ENCODE measurements at places on chromosomes 1 and 21.

DNA sequence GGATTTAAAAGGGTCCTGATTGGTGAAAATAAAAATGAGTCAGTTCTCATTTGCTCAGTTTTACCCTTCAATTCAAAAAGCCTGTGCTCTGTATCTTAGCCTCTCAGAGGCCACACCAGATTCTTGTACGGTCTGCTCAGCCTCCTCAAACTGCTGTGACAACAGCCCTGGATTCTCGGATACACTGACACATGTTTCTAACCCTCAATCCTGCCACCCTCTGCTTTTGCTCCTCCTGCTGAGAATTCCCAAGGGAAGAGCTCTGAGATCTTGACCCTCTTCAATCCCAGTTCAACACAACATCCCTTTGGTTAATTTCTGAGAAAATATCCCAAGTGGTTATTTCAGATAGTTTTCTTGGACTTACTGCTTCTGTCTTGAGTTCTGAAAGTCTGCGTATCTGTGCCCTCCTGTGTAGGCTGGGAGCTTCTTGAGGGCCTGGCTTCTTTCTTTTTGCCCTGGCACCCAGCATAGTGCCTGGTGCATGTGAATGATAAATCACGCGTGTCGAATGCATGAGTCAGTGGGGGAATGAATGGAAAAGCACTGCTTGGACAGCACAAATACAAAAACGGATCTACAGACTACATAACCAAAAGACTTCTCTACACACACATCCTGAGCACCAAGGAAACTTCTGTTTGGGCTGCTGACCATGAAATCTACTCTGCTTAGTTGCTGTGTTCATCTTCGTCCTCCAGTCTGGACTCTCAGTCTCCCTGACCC, 24.5 kb downstream of the IRF2BP2 start:
- no peak for DNase-seq

GRCh38 chr1:21307663-21308305, 17.5 kb upstream of the ECE1 start:
- DNase-seq, result no peak

DNA sequence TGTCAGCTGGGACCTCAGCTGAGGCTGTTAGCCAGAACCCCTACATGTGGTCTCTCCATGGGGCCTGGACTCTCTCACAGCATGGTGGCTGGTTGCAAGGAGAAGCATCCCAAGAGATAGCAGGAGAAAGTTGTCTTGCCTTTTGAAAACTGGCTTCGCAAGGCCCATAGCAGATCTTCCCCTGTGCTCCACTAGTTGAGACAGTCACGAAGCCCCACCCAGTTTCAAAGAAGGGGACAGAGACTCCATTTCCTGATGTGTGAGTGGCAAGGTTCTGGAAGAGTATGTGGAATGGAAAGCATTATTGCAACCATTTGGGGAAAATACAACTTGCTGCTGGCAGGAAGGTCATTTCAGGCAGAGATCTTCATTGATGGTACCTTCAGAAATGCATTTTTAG, 7.5 kb upstream of the CSRP1 start:
- no peak for DNase-seq

DNA sequence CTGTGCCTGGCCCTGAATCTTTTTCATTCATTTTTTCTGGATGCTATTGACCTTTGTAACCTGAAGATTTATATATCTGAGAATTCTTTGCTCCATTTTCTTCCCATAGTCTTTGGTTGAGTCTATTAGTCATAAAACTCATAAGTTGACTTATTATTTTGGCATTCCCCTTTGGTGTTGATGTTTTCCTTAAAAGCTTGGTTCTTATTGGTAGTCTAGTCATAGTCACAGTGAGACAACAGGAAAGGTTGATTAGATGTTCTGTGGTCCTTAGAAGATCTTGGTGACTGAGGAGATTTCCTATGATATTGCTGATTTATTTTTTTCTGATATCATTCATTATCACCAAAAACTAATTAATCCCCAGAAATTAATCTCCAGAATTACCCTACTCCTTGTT, 86.2 kb downstream of the PTPRC start:
- DNase-seq, result no peak

DNA sequence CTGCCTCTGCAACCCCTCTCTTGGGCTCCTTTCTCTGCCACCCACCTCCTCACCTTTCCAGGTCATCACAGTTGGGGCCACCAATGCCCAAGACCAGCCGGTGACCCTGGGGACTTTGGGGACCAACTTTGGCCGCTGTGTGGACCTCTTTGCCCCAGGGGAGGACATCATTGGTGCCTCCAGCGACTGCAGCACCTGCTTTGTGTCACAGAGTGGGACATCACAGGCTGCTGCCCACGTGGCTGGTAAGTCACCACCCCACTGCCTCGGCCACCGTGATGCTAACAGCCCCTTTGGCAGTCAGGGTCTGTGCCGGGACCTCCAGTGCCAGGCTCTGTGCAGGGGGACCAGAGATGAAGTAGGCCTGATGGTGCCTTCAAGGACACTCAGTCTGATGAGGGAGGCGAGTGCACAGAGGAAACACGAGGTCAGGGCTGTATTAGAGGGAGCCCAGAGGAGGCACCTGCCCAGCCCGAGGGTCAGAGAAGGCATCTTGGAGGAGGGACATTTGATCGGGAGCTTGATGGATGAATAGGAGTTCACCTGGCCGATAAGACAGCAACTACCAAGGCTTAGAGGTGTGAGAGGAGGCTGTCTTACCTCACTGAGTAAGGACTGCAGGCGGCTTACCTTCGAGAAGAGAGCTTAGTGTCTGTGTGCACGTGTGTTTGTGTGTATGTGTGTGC, 18.1 kb downstream of the PCSK9 start:
- no peak for DNase-seq

DNA sequence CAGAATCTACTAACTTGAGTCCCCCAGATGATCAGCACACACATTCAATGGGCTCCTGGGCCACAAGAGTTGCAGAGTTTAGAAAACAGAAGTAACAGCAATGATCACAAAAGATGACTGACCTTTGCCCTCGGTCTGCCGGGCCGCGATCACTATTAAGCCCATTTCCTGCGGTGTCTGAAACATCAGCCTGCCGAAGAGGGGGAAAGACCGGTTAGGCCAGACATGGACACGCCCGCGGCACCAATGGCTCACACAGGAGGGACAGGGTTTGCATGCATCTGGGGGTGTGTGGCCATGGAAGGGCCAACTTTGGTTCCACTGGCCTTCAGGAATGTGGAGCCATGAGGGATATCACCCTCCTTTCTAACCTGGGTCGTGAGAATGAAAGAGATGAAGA, 68.2 kb downstream of the SIM2 start:
- DNase-seq, result no peak

DNA sequence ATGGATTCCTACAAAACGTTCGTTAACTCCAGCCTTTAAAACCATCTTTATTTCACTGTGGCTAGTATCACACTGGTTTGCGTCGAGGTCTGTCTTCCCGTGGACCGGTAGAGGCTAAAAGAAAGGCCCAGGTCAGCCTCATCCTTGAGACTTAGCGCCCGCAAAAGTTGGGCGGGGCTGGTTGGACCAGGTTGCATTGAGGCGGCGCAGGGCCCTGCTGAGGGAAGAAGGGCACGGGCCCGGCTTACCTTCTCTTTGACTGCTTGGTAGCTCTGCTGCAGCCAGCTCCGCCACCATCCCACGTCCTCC, 455 bp downstream of the BSDC1 start:
- no peak for DNase-seq

DNA sequence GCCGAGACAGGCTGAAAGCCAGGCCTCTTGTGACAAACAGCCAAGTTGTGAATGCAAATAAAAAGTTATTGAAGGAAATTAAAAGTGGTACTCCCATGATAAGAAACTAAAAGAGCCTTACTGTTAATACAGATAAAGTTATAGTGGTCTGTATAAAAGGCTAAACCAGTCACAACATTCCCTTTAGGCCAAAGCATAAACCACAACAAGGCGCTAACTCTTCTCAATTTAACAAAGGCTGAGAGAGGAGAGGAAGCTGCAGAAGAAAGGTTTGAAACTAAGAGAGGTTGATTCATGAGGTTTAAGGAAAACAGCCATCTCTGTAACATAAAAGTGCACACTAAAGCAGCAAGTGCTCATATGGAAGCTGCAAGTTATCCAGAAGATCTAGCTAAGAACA, 10.7 kb downstream of the C1orf105 start:
- no peak for DNase-seq

DNA sequence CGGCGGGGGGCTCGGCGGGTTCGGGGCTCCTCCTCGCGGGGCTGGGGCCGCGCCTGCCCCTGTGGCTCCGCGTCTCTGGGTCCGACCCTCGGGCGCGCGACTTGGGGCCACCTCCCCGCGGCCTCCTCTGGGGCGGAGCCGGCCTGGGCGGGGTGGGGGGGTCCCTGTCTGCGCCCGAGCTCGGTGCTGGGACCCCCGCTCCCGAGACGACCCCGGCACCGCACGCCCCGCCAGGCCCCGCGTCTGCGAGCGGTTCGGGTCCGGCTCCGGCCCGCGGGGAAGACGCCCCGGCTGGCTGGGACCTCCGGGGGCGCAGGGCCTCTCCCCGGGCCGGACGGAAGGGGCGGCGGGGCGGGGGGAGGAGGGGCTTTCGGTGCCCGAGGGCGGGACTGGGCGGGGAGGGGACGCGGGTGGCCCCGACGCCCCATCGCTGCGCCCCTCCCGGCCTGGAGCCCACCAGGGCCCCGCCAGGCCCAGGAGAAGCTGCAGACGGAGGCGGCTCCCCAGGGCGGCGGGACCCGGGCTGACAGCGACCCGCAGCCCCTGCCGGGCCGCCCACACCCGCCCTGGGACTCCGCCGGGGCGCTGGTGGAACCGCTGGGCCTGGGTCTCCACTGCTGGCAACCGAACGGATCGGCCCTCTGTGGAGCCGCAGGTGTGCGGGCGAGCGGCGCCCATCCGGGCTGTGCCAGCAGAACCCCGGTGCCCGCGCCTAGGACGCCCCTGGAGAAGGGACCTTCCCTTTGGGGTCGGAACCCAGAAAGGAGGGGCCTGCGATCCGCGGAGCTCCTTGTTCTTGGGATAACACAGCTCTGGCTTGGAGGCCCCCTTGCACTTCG, 610 bp downstream of the COL6A2 start:
- DNase-seq, result no peak

DNA sequence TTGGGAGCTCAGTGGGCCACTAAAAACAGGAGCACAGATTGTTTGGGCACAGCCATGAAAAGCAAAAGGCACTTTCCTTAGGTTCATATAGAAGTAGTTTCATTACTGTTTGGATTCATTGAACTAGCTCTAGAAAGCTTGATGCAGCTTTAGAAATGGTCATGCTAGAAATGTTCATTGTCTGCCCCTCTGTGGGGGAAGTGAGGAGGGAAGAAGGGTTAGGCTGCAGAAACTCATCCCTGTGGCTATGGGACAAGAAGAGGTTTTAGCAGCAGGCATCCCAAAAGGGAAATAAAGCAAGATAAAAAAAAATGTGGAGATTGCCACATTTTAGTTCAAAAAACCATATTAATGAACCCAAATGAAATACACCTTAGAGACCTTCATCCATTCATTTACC, 359.6 kb upstream of the PTBP2 start:
- no peak for DNase-seq

All from anterior cingulate cortex (tissue), 58 donors.